ENCODE measurements at places on chromosomes 12 and 14. TPM values are rescaled to one million over a fixed set of nuclear protein-coding genes. Genes with fewer than 3 reads are reported as not detected.
A peak's percentile ranks its signal among the peaks of the same experiment; 100 is the strongest.

DNA sequence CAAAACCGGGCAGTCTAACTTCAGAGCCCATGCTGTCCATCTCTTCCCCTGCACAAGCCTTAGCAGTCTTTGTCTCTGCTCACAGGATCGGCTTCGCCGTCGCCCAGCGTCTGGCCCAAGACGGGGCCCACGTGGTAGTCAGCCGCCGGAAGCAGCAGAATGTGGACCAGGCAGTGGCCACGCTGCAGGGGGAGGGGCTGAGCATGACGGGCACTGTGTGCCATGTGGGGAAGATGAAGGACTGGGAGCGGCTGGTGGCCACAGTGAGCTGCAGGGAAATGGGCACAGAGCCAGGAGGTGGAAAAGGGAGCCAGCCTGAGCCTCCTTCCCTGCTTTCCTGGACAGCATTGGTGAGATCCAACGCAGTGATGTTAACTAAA is 14.2 kb upstream of the CARMIL3 start:
- DNase-seq, result no peak

- no peak for DNase-seq
Measured at GRCh38 chr12:92945659-92946220, 16.6 kb upstream of the EEA1 start.

DNA sequence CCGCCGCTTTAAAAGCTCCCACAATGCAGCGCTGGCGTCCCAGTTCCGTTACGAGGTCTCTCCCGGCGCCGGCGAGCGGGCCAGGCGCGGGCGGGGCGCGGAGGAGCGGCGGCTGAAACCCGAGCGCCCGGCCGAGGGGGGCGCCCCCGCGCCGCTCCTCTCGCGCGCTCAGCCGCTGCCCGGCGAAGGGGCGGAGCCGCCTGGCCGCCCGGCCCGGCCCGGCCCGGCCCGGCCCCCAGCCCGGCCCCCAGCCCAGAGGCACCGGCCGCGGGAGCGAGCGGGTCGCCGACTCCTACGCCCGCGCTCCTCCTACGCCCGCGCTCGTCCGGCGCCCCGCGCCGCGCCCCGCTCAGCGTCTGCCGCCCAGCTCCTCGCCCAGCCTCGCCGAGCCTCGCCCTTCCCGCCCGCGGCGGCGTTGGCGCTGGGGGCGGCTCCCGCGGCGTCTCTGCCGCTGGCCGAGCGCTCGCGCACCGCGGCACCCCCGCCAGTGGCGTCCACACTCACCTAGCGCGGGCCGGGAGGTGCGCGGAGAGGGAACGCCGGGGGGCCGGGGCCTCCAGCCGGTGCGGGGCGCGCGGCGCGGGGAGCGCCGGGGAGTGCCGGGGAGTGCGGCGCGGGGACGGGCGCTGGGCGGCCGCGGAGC is at the start of gene RASSF8:
Gene RASSF8 (plus strand): TSS at position 255 of the 643 bp plus-strand sequence. CDS start 96,662 bp downstream, outside the sequence.
- peak; percentile 72 for DNase-seq

- DNase-seq, result no peak
Measured at GRCh38 chr12:75192196-75192595, 17.4 kb downstream of the KCNC2 start.

- no peak for DNase-seq
Measured at GRCh38 chr14:30240685-30241084, 313.0 kb upstream of the PRKD1 start.

DNA sequence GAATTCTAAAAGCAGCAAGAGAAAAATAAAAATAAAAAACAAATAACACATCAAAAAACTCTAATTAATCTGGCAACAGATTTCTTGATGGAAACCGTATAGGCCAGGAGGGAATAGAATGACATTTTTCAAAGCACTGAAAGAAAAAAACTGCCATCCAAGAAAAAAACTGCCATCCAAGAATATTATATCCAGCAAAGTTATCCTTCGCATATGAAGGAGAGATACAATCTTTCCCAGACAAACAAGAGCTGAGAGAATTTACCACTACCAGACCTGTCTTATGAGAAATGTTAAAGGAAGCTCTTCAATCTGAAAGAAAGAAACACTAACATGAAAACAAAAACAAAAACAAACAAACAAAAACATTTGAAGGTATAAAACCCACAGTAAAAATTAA is 214.8 kb downstream of the EMP1 start:
- DNase-seq, result no peak

- no peak for DNase-seq
Measured at GRCh38 chr14:102363182-102363943, 622 bp downstream of the TECPR2 start.

- DNase-seq, result no peak
Measured at GRCh38 chr14:91089958-91090535, 23.8 kb upstream of the DGLUCY start.

DNA sequence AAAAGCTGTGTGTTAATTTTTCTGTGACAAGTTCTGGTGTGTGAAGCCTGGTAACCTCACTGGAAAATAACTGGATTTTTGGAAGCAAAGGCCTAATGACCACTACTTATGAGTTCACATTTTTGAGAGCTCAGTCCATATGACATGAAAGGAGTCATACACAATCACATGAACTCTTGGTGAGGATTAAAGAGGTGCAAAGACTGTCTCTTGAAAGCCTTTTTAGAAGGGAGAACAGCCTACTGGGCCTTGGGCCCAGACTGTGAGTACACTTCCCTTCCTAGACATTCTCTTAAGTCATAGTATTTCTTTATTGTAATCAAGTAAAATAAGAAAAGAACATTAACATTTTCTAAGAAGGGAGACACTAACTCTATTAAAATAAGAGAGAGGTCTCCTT is 176.1 kb downstream of the BCAT1 start:
- DNase-seq, result no peak

- DNase-seq, result no peak
Measured at GRCh38 chr12:89421092-89421835, 69.0 kb upstream of the DUSP6 start.

GRCh38 chr14:69149461-69150244 is 3.3 kb downstream of the DCAF5 start:
- no peak for DNase-seq

- DNase-seq, result no peak
Measured at GRCh38 chr12:49697808-49698207, 9.4 kb downstream of the FMNL3 start.

DNA sequence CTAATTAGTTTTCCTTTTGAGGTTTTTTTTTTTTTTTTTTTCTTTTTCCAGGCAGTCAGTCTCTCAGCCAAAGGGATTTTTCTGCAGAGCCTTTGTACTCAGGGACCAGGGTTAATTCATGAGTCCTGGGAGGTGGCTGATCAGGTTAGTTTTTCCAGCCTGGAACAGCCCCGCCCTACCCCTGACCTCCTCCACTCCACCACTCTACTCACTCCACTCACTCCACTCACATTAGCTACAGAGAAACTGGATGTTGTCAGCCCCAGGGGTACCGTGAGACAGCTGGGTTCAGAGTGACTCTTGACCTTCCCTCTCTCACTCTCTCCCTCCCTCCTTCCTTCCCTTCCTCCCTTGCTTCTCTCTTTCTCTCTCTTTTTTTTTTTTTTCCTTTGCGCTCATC is 161.0 kb downstream of the CRADD start:
- DNase-seq, result no peak

- DNase-seq, result peak; percentile 50
Measured at GRCh38 chr14:50023671-50024490, 92.5 kb downstream of the VCPKMT start.

GRCh38 chr12:120759591-120760348 is 34.1 kb downstream of the ACADS start:
- no peak for DNase-seq

GRCh38 chr14:60845523-60845922 is 111.0 kb downstream of the MNAT1 start:
- DNase-seq, result no peak

DNA sequence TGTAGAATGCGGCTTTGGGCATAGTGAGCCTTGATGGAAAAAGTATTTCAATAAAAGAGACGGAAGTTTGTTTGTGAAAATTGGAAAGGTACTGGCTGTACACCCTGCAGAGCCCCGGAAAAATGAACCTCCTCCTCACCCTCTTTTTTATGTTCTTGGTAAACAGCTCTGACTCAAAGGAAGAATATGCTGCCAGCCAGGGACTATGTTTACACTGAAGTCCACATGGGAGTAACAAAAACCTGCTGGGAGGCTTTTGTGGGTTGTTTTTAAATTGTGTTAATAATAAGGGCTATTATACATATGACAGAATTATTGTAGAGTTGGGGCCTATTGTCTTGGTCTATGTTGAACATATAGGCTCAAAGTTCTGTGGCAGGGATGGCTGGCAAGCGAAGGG is 70.7 kb downstream of the TTC8 start:
- no peak for DNase-seq

DNA sequence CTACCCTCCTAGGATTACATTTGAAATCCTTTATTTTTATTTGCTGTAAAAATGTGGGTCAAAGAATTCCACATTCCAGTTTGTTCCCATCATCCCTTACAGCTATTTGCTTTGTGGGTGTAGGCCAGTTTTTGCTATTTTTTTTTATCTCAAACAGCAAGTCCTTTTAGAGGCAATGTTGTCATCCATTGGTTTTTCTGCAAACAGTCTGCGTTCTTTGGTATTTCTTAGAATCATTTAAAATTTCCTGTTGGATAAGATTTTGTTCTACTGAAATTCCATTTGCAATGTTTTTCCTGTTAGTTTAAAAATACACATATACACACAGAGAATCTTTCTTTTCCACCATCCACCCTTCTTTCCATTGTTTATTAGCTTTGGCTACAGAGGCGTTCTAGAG is 53.3 kb upstream of the STK38L start:
- DNase-seq, result no peak

DNA sequence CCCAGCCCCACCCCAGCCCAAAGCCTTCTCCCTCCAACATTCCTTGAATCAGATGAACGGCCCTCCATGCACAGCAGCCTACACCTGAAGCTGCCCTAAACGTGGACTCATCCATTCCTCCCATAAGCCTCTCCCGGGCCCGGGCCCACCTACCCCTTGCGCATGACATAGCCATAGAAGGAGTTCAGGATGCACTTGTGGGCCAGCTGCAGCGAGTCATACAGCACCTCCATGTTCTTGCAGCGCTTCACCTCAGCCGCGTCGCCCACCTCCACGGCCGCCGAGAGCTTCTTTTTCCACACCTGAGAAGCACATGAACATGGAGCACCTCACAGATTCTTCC is 22.0 kb downstream of the POLE start:
- no peak for DNase-seq

DNA sequence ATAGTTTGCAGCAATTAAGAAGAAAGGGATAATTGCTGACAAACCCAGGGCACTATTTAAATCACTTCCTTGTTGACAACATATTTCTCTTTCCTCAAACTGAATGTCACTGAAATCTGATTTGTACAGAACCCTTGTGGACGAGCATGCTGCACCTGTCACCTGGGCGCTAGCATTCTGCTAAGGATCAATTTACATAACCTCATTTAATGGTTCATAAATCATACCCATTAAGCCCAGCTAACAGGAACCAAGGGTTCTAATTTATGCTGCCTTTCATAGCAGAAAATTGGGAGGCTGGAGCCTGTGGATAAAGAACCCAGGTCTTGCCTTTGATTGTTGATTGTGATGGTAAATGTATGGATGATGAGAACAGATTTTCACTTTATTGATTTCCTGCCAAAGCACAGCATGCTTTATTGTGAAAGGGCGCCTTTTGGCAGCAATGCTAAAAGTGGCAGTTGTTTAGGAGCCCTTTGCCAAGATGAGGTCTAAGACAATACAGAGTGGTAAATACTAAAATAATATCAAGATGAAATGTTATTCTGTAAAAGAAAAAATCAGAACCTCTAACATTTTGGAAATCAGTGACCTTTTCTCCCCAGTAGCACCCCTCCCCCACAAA is 95.4 kb downstream of the NKX2-1 start:
- no peak for DNase-seq

Gene CHPT1
- 49.5 TPM for total RNA-seq

Gene SRSF9
- total RNA-seq, result 10.5 TPM

Gene KDM2B
- 26.3 TPM for total RNA-seq

Gene BMP4
- 127 TPM for total RNA-seq

Gene RNASE7
- not detected for total RNA-seq

Gene OASL
- not detected for total RNA-seq

Gene TAS2R14
- 8.5 TPM for total RNA-seq

Gene WDHD1
- 20.0 TPM for total RNA-seq

Gene PLD4
- 1.3 TPM for total RNA-seq

Gene RIPK3
- total RNA-seq, result 0.29 TPM

Measured in uterus (tissue), 4 donors.